ENCODE measurements at places on chromosomes 4 and X.

DNA sequence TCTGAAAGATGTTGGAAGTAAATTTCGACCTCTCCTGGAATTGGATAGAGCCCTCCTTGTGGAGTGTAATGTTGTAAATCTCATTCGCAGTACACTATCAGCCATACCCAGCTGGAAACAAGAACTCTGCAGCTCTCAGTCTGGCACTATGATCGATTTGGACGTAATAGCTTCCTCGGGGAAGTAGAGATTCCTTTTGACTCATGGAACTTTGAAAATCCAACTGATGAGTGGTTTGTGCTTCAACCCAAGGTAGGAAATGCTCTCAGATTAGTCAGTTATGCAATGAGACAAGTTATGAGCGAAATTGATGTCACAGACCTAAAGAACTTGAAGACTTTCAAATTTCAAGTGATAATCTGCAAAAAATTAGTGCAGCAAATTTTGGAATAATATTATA, 103.9 kb downstream of the SYTL5 start:
- no peak for DNase-seq

- DNase-seq, result no peak
Measured at GRCh38 chr4:85522836-85523235, 47.9 kb downstream of the ARHGAP24 start.

- no peak for DNase-seq
Measured at GRCh38 chrX:87518504-87518903, 902 bp downstream of the KLHL4 start.

DNA sequence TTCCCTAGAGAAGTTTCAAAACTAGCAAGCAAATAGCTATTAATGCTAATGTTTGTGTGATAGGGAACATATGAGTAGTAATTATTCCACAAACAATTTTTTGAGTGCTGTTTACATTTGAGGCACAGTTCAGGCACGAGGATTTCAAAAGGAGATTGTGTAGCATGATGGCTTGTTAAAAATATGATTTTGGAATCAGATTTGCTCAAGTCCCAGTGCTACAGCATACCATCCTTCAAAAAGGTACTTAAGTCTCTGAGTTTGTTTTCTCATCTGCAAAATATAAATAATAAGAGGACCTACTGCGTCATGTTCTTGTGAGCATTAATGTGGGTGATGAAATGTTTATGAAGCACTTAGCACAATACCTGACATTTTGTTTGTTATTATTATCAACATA, 11.3 kb downstream of the TLR8 start:
- DNase-seq, result no peak

DNA sequence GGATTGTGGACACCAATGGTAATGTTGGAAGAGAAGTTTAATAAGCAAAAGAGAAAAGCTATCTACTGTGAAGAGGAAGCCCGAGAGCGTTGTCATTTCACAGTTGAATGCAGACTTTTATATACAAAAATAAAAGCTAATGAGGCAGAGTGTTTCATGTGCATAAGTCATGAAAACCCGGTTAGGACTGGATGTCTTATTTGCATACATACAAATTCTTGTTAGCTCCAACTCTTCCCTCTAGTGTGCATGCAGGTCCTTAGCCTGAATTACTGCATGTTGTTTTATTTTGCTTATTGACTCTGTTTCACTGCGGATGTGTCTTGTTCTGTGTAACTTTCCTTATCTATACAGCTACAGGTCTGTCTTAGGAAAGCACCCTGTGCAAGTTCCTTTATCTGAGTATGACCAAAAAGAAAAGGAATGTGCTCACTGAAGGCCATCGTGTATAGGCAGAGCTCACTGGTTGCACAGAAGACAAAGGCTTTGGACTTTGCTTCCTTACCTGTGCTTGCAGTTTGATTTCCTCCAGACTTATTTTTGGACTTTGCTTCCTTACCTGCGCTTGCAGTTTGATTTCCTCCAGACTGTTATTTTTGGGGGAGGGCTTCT, 25.1 kb upstream of the UGT2B11 start:
- DNase-seq, result no peak

DNA sequence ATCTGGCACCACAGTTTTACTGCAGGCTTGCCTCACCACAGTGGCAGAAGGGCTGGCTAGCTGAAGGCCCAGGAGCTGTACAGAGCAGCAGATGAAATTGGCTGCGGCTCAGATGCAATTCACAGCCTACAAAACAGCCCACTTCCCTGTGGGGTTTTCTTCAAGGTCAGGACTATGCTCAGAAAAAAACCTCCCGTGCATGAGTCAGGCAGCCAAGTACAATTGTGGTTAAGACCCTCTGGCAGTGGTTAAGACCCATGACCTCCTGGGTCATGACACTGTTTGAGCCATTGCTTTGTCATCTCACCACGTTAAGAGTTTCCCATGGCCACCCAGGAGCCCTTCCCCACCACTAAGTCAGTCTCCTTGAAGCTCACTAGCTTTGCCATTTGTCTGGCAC, 276.3 kb downstream of the HNRNPD start:
- no peak for DNase-seq

- DNase-seq, result no peak
Measured at GRCh38 chr4:27049239-27049829, 188.7 kb downstream of the STIM2 start.

GRCh38 chr4:61320154-61320553, 120.0 kb downstream of the ADGRL3 start:
- DNase-seq, result no peak

DNA sequence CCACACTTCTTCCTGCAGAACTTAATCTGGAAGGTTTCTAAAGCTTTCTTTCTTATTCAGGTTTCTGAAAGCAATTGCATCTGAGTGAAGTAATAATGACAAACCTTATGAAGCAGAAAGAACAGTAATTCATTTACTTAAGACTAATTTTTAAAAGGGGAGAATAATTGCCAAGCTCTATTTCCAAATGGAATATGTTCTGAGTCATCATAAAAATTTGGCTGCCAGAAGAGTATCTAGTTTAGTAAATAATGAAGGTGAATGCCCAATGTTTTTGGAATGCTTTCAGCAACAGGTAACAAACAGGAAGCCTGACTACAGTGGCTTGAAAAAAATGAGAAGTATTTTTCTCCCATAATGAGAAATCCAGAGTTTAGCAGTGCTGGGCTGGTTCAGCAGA, 227.3 kb upstream of the TET2 start:
- DNase-seq, result no peak

GRCh38 chr4:184856277-184856609, 30.5 kb upstream of the ACSL1 start:
- DNase-seq, result no peak

GRCh38 chr4:139674875-139675550, 9.4 kb downstream of the MGST2 start:
- DNase-seq, result no peak

GRCh38 chr4:122762520-122762919, 30.0 kb downstream of the BBS12 start:
- DNase-seq, result no peak

DNA sequence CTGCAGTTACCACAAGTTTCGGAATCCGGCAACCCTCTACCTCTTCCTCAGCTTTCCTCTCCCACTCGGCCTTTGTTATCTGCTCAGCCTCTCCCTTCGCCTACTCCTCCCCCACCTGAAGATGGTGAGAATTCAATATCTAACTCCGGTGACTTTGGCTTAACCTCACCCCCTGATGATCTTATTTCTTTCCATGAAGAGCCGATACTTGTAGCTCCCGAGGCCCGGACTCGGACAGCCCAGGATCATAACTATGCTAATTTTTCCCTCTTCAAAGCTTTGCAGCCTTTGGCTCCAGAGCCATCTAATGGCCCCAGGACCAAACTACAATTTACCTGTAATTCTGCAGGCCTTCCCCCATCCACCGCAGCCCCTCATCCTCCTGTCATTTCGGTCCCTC, 32.0 kb upstream of the MGST2 start:
- DNase-seq, result peak; percentile 54

DNA sequence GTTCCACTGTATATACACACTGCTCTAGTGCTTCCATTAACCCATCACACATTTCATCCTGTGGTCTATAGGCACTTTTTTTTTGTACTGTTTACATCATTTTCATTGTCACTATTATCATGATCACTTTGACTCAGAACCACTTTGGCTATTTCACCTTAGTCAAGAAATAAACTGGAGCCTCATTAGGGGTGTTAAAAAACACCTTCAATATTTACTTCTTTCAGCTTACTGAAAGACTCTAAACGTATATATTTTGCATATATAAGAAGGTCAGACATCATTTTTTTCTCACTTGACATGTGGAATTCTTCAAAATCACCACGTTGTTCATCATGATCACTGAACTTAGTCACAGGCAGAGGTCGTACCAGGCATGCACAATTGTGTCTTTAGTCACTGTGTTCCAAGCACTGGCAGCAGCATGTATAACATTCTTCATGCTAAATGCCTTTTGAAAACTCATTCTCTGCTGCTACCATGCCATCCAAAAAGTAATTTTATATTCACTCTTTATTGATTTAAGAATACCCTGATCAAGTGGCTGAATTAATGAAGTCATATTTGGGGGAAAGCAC, 229.2 kb upstream of the ARSJ start:
- no peak for DNase-seq

DNA sequence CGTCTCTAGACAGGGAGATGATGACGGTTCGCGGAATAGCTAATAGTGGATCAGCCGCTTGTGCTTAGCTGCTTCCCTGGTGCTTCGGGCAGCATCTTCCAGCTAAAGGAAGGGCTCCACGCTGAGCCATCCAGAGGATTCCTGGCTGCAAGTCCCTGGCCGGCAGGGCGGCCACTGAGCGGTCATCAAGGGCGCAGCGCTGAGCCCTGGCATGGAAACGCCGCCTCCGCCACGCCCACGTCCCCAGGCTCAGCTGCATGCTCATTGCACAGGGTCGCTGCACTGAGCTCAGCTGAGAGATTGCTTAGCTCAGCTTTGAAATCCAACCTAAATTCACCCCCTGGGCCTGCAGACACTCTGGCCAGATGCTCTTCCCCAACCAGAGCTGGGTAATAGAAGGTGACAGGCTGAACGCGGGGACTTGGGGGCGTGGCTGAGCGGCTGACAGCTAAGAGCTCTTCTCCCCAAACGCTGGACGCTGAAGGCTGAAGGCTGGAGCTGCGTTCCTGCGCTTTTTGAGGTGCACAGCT, 118.2 kb upstream of the KIT start:
- peak; percentile 32 for DNase-seq

DNA sequence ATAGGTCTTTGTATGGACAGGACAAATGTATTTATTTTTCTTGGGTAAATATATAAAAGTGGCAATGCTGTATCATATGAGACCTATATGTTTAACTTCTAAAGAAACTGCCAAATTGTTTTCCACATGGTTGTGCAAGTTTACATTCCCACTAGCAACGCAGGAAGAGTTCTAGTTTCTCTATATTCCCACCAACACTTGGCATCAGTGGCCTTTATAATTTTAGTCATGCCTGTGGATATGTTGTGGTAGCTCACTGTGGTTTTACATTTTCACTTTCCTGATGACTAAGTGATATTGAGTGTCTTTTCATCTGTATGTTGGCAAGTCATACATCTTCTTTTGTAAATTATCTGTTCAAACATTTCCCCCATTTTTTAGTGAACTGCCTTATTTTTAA, 126.0 kb downstream of the EMCN start:
- no peak for DNase-seq
